Osteoblast (primary cell): ENCODE measurements at places on chromosomes 7 and 10. TPM values are rescaled to one million over a fixed set of nuclear protein-coding genes. Genes with fewer than 3 reads are reported as not detected.
A peak's percentile ranks its signal among the peaks of the same experiment; 100 is the strongest.

DNA sequence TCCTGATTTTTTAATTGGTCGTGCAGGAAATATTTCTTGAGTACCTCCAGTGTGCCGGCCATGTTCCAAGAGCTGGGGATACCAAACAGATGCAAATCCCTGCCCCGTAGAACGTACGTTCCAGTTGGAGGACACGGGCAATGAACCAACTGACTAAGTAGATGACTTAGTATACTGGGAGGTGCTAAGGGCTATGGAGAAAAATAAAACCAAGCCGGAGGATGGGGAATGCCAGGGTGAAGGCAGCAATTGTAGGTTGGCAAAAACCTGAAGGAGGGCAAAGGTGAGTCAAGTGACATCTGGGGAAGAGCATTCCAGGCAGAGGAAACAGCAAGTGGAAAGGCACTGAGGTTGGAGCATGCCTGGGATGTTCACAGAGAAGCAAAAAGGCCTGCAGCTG lies 6.8 kb upstream of the VSIR start:
- peak; percentile 11 for DNase-seq

DNA sequence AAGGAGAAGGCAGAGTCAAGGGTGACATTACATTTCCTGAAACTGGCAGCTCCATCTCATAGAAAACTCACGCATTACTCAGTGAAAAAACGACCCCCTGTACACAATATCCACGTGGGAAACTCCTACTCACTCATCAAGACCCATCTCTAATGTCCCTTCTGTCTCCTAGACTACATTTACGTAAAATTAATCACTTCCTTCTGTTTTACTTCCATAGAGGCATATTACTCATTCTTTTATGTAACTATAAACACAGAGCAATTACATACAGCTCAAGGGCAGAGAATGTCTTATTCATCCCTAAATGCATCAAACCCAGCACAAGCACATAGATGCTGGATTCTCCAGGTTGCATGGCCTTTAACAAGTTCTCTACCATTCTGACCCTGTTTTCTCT lies 281.8 kb downstream of the KCNMA1 start:
- DNase-seq = peak; percentile 89

GRCh38 chr7:144391823-144392255 lies 11.7 kb downstream of the NOBOX start:
- peak; percentile 80 for DNase-seq

LUC7L2 gene
- total RNA-seq = 44.2 and 48.9 TPM in 2 replicates

DNA sequence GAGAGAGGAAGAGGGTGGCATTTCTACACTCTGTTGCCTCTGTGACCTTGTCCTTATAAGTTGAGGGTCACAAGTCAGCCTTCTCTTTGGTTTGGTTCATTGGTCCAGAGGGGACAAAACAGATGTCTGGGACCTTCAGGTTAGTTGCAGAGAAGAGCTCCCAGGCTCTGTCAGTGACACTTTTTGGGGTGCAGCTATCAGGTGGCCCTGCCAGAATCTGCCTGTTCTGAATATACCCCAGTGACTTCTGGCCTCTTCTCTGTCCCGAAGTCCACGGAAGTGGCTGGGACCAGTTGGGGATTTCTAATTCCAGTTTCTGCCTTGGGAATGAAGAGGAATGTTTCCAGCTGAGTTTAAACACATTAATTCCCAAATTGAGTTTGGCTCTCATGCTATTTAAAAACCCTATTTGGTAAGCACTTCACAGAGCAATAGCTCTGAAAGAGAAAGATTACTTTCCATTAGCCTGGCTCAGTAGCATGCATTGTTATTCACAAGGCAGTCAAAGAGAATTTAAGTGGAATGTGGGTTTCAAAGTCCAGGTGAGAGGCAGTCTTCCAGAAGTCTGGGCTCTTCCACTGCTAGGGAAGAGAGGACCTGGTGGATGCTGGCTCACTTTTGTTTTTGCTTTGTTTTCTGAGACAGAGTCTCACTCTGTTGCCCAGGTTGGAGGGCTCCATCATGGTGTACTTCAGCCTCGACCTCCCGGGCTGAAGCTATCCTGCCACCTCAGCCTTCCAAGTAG lies 237.8 kb upstream of the GALNT17 start:
- DNase-seq = no peak

DNA sequence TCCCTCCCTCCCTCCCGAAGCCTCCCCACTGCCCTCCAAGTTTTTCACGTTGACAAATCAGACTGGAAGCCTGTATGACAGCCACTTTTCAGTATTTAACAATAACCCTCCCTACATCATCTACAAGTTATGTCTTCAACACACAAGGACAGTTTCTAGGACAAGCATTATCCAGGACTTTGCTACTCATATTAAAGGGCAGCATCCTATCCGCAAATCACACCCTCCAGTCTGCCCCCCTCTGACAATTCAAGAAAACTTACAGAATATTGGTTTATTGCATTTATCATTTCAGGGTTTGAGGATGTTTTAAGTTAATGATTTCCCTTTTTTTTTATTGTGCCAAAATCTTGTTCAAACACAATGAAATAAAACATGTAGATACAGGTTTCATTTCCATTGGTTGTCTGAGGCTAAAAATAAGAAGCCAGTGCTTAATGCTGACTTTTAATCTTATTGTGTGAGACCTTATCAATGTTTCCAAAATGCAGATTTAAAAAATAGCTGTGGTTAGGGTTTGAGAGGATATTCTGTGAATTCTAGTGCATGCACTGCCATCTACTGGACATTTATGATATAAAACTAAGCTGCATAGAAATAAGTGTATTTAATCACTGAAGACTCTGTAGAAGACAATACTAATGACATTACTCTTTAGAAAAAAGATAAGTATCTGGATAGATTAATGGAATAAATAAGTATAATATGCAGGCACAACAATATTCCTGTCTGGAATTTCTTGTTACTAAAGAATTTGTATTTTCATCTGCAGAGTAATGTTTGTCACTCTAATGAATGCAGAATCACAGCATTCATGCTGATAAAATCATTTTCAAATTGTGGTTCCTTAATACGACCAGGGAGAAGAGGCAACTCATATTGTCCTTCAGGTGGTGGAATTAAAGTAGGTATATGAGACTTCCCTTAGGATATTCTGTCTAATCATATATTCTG lies 64.1 kb downstream of the CAV1 start:
- no peak for DNase-seq

NEUROD6 gene
- not detected in 2 replicates for total RNA-seq

FAM25G gene
- total RNA-seq = not detected in 2 replicates

DNA sequence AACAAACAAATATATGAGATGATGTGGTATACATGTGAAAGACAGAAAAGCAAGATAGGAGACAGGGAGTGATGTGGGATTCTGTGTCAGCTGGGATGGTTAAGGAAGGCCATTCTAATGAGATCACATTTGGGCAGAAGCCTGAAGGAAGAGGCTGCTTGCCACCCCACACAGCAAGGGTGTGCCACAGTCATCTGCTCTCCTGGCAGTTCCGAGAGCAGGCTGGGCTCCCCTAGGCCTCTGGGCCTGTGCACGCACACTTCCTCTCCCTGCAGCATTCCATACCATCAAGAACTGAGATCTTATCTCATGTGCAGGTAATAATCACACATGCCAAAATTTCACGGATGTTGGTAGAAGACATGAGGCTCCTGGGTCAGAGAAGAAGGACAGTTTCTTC lies 43.1 kb downstream of the SYPL1 start:
- DNase-seq = no peak

GRCh38 chr7:28979776-28980175 lies 21.6 kb upstream of the TRIL start:
- DNase-seq = no peak

GRCh38 chr10:13893926-13894325 lies 307.2 kb downstream of the PRPF18 start:
- DNase-seq = peak; percentile 80

DNA sequence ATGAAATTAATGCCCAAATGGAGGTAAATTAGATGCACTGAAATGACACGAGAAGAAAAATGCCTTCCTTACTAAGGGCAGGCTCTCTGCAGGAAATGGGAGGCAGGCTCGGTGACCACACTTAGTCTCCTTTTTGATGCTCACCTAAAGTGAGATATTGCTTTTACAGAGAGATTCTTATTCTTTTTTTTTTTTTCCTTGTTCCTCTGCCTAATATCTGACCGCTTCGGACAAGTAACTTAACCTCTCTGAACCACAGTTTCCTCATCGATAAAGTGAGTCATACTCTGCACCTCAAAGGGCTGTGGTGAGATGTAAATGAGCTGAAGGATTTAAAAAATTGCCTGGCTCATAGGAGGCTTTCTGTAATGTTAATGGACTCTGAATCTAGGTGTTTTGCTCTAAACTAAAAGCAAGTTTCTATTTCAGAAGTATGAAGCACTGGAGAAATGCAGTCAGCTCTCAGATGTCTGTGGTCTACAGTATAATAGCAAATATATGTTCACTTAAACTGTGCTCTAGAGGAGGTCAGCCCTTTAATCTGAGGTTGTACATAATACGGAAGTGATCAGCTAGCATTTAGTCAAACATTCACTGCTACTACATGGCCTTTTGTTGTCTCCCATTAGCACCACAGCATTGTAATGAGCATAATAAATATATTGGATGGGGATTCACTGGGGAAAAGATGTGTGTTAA lies 23.2 kb downstream of the NKX2-3 start:
- DNase-seq = no peak

CCDC172 gene
- total RNA-seq = not detected in 2 replicates

GRCh38 chr7:102974366-102975236 lies 61.8 kb downstream of the LRRC17 start:
- DNase-seq = peak; percentile 5

NUTM2E gene
- not detected in 2 replicates for total RNA-seq

TWIST1 gene
- total RNA-seq = 101 and 113 TPM in 2 replicates

DNA sequence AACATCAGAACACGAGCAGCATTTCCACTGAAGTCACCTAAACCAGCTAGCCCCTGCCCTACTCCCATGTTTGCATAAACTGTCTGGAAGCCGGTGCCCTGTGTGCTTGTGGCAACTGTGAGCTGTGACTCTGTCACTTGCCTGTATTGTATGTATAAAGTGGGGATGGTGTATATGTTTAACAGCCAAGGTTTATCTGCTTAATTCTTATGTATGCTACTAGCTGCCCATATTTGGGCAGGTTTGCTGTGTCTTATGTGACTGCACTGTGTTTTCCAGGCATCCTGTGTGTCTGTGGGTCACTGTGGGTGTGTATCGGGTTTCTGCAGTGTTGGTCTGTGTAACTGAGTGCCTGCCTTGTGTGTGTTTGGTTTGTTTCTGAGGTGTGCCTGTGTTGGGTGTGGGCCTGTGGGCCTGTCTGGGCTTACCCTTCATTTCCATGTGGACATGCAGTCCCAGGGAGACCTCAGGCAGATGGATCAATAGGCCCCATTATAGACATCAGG lies 9.3 kb downstream of the LBX1 start:
- peak; percentile 75 for DNase-seq

DNA sequence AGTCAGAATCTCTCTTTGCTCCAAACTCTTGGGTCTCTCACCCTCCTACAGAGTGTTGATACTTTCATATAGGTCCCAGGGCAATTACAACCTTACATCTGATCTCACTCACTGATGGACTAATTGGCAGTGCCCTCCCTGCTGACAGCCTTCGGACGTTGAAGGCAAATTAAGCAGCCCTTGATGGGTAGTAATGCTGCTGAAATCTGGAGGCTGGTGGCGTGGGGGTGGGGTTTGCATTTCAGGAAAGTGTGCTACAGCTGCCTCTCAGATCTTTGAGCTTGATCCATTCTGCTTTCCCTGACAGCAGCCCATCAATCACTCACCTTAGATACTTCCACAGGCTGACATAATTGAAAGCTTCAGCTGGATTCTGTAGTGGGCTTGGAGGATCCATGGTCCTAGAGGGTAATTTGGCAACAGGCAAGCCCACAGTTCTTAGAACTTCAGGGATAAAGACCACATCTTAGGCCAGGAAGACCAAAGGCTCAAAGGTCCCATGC lies 349.1 kb upstream of the PODXL start:
- DNase-seq = no peak

DNA sequence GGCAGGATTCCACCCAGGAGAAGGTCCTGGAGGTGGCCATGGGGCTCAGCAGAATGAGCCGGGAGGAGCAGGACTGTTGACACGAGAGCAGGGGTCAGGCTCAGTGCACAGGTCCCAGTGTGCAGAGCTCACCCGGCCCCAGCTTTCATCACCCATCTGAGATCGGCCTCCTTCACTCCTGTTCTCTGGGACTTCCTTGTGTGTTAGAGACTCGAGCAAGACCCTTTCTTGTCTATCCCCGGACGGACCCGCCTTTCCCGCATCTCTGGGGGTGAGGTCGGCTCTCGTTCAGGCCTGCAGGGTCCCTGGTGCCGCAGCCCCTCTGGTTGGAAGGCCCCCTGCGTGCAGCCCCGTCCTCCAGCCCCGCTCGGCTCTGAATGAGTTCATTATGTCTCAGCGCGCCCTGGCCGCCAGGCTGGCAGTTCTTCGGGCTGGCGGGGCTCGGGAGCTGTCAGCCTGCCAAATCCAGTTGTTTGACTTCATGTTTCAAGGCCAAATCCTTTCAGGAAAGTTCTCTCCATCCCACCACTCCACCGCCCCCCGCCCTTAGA lies 127.9 kb downstream of the LHPP start:
- peak; percentile 82 for DNase-seq

MYH16 gene
- under 0.01 TPM in 1 of 2 replicates, not detected in the other for total RNA-seq

LGI1 gene
- 0.29 TPM in 1 of 2 replicates, not detected in the other for total RNA-seq

- no peak for DNase-seq
Observed at GRCh38 chr10:30048768-30049517, 10.4 kb downstream of the JCAD start.

DNA sequence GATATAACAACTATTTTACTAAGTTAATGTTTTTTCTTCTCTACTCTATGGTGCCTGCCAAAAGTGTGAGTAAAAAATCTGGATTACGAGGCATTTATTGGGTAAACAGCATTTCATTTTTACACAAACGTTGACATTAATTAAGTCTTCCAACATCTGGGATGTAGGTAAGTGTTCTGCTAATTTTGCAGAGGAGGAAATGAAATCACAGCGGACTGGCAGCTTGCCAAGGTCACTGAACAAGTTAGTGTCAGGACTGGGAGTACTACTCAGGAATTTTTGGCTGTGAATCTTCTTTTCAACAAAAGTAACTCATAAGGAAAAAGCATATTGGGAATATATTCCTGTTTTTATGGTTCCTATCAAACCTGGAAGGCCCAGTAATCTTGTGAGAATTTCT lies 612.1 kb upstream of the FZD8 start:
- DNase-seq = no peak

TAS2R41 gene
- total RNA-seq = not detected in 2 replicates

SUV39H2 gene
- 5.3 and 6.9 TPM in 2 replicates for total RNA-seq

RADIL gene
- 0.29 and 1.1 TPM in 2 replicates for total RNA-seq

CD36 gene
- total RNA-seq = 22.8 and 39.8 TPM in 2 replicates

CCT6A gene
- 130 and 141 TPM in 2 replicates for total RNA-seq

DNA sequence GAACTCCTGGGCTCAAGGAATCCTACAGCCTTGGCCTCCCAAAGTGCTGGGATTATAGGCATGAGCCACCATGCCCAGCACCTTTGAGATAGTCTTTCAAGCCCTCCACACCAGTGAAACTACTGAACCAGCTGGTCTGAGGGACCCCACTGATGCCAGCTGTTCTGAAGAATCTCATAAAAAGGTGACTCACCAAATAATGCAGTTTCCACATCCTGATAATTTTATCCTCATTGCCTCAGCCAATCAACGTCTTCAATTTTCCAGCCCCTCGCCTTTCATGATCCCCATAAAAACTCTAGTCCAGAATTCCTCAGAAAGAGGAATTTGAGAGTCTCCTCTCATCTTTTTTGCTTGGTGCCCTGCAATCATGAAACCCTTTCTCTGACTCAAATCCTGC lies 1691.6 kb upstream of the LRRTM3 start:
- DNase-seq = no peak

- DNase-seq = no peak
Observed at GRCh38 chr7:20214921-20215669, 2.1 kb downstream of the MACC1 start.

GRCh38 chr10:22505911-22506685 lies 160.8 kb downstream of the SPAG6 start:
- DNase-seq = no peak
